ENCODE measurements at places on chromosomes 1 and 21. TPM values are rescaled to one million over a fixed set of nuclear protein-coding genes. Genes with fewer than 3 reads are reported as not detected.
A peak's percentile ranks its signal among the peaks of the same experiment; 100 is the strongest.

The SDHC gene
- 201 TPM for total RNA-seq

The LCE2C gene
- not detected for total RNA-seq

The NTNG1 gene
- total RNA-seq = not detected

The CFH gene
- 72.7 TPM for total RNA-seq

The CHI3L2 gene
- total RNA-seq = 12.4 TPM

DNA sequence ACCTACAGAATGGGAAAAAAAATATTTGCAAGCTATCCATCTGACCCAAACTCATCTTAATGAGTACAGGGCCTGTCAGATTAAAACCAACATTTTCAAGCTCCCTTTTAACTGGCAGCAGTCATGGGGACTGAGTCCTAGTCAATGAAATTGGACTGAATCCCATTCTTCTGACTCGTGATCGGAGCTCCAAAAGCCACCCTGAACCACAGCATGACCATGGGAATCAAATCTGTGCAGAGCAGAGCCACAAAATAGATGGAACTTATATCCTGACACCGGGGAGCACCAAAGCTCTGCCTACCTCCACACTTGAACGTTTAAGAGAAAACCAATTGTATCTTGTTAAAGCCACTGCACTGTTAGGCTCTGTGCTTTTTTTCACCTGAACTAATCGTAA, 5.0 kb upstream of the RWDD3 start:
- DNase-seq = no peak

DNA sequence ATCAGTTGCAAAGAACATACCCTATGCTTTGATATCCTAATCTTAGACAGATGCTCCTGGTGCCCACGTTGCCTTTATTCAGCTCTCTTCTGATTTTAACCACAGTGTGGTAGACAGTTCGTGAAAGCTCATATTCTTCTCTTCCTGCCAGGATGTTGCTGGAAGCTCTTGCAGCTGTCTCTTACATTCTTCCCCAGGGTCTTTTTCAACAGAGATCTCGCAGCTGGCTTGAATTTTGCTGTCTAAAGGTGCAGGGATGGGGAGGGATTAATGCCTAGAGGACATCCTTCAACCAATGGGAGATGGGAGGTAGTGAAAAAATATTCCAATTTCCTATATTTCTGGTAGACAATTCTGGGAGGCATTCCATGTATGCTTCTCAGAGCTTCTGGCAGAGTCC, 150.0 kb upstream of the APP start:
- no peak for DNase-seq

DNA sequence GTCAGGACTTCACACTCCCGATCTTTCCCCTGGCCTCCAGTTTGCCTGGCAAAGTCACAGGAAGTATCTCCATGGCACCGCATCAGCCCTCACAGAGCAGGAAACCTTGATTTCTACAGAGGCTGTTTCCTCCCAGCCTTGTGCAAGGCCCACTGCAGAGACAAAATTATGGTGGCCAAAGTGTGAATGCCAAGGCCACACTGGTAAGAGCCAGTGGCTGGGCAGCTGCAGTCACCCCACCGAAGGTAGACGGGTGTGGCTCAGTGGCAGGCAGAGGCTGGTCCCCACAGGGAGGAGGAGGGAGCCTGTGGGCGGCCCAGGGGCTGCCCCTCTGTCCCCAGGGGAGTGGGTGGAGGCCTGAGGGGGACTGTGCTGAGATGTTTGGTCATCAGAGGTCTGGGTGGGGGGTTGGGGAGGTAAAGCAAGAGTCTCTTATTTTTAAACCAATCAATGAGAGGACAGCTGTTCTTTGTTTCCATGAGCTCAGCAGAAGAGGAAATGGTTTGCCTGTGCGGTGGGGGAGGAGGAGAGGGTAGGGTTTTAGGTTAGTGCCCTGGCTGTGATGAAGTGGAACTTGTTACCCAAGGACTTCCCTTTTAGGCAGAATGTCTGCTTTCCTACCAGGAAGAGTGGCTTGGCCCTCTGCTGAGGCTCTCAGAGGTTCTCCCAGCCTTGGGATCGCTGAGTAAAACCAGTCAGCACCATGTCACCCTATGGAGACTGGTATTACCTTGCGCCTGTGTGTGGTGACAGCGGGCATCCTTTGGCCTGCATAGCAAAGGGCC, 18.0 kb upstream of the BTG2 start:
- no peak for DNase-seq

- DNase-seq = no peak
Observed at GRCh38 chr1:5428351-5428750, 563.9 kb downstream of the NPHP4 start.

- no peak for DNase-seq
Observed at GRCh38 chr1:217253351-217253750, 377.5 kb downstream of the GPATCH2 start.

DNA sequence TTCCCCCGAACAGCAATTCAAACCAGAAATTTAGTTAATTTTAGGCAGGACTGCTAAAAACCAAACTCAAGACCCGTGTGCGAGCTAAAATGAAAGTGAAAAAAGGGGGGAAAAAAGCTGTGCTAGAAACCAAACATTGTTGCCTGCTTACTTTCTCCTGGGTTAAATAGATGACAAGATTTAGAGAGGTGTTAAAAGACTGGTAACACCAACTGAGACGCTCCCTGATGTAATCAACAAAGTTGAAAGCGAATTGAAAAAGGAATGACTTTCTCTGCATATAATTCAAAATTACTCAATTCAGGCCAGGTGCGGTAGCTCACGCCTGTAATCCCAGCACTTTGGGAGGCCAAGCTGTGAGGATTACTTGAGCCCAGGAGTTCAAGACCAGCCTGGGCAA, 6.8 kb downstream of the CDCA8 start:
- no peak for DNase-seq

DNA sequence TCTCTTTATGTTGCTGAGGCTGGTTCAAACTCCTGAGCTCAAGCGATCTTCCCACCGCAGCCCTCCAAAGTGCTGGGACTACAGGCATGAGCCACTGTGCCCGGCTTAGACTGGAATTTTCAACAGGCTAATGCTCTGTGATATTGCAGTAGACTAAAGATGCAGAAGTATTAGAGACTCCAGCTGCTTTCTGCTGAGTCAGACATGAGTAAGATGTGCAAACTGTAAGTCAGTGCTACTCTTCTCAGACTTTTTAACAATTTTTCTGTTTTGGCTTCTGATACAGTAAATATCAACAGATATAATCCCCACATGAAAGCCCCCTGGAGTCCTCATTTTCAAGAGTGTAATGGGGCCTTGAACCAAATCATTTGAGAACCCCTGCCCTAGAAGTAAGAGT, 29.3 kb upstream of the NLRP3 start:
- DNase-seq = no peak

DNA sequence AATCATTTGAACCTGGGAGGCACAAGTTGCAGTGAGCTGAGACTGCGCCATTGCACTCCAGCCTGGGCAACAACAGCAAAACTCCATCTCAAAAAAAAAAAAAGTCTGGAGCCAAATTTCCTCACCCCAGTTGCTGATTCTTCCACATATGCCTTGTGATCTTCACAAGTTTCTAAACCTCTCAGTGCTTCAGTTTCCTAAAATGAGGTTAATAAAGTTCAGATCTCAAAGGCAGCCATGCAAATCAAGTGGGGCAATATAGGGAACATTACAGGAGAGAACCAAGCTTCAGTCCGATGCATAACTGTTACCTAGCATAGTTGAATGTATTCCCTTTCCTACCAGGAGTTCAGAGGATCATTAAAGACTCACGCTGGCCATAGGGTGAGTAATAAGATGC, 4.8 kb downstream of the ITLN1 start:
- no peak for DNase-seq

- DNase-seq = no peak
Observed at GRCh38 chr1:205601205-205601604, 30.6 kb downstream of the ELK4 start.

- DNase-seq = no peak
Observed at GRCh38 chr1:118008011-118008410, 78.5 kb downstream of the WDR3 start.

- no peak for DNase-seq
Observed at GRCh38 chr1:196160066-196160795, 448.0 kb downstream of the KCNT2 start.

DNA sequence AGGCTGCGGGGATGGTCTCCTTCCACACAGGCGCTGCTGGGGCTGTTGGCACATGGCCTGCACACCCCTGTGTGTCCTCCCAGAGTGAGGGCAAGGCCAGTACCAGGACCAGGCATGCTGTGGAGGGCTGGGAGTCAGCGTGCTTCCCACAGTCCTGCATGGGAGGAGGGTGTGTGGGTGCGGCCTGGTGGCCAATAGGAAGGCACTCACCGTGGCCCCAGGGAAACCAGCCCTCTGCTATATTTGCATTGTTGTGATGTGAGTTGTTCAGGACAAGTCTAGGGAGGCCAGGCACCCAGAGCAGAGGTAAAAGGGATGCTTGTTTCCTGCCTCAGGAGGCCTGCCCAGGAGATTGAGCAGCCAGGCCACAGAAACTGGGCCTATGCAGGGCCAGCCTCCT, 59.5 kb downstream of the S100B start:
- DNase-seq = no peak

DNA sequence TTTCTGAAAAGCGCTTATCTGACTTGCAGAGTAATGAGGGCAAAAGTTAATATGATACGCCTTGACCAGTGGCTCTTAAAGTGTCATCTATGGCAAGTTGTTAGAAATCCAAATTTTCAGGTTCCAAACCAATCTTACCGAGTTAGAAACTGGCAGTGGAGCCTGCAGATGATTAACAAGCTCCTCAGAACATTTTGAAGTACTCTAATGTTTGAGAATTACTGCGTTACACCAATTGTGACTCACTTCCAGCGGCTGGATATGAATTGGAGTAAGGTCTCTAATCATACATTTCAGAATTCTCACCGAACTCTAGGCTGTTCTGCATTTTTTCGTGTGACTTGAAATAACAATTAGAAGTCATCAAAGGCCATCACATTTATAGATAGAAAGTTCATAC, 73.5 kb upstream of the TMPRSS15 start:
- DNase-seq = no peak

- DNase-seq = no peak
Observed at GRCh38 chr1:65948609-65949229, 156.0 kb downstream of the PDE4B start.

DNA sequence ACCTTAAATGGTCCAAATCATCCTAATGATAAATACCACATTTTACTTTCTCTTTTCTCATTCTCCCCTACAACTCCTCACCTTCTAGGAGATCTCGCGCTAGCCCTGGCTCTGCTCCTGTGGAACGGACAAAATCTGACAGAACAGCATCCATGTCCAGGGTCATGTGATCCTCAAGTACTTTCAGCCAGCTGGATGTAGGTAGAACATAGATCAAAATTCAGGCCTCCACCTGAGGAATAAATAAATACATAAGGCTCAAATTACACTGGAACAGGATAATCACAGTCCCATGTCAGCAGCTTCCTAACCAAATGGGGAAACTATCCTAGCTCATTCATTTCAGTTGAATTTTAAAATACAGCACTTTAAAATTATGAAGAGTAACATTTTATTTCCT, 33.2 kb downstream of the OTUD7B start:
- no peak for DNase-seq

- DNase-seq = no peak
Observed at GRCh38 chr1:96978444-96978843, 256.9 kb downstream of the PTBP2 start.

DNA sequence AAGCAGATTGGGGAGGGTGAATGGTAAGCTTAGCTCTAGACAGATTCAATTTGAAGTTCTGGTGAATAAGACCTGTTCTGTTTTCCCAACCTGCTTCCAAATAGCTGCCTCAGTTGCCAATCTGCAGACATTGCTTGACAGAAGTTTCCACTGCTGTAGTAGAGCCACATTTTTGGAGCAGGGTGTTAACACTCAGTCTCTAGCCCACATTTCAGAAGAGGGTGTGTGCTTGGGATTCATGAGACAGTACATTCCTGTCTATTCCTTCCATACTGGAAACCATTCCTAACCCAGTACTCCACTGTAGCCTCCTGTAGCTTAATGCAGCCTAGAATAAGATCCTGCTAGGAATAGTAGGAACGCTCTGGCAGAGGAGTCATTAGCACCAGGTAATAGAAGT, 450.5 kb downstream of the NUF2 start:
- no peak for DNase-seq

DNA sequence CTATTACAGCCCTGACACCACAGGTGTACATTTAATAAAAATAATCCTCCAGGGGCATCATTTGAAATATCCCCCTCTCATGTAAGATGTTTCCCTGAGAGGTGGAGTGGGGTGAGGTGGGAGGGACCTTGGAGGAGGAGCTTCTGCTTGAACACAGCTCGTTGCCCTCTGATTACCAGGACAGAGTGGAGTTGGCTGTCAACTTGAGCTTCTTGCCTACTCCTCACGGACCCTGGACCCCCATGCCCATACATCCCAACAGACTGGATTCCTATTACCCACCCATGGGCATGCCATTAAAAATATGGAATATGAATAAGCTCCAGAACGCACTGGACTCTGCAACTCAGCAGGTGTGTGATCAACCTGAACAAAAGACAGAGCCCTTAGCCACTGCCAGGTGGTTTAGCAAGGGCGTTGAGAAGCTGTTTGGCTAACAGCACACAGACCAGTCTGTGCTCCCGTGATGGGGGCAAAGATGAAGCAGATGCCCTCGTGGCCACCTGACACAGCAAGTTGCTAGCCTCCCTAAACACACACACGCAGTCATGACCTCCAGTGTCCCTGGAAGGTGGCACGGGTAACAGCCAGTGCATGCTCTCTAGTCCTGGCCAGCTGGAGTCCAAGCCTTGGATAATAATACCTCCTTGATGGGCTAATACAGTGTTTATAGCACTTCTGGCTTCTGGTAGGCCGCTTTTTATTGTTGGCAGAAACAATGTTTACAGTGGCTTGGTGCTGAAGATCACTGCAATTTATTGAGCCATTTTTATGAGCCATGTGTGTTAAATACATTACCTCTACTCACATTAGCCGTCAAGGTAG, 155.0 kb downstream of the TOMM20 start:
- peak; percentile 39 for DNase-seq

DNA sequence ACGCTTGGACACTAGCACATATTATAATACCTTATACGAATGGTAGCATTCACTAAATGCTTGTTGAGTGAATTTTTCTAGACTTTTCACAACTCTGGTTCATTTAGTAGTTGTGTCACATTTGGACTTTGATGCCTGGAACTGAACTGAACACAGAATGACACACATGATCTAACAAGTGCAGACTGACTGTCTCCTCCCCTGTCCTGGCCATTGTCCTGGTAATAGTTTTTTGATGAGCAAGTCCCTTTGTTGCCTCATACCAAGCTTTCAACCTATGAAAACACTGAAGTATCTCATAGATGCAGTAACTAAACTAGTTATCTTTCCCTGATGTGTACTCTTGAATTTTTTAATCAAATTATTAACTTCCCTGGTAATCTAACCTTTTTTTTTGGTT, 66.4 kb downstream of the LRRC8D start:
- DNase-seq = no peak

GRCh38 chr1:46516200-46516950, 26.7 kb downstream of the DMBX1 start:
- DNase-seq = no peak

- DNase-seq = no peak
Observed at GRCh38 chr1:151267760-151268159, 13.2 kb downstream of the PSMD4 start.

GRCh38 chr1:18936814-18937481, 19.5 kb downstream of the IFFO2 start:
- no peak for DNase-seq
